Right lung (tissue), 10 donors: ENCODE measurements at places on chromosomes 4 and X. TPM values are rescaled to one million over a fixed set of nuclear protein-coding genes. Genes with fewer than 3 reads are reported as not detected.

Gene ABLIM2
- polyA plus RNA-seq, result 5.9 TPM

Gene SLITRK2
- polyA plus RNA-seq, result 5.7 TPM

Gene CTAG1B
- polyA plus RNA-seq, result not detected

Gene MAGEA9B
- polyA plus RNA-seq, result not detected

Gene ADH7
- 0.10 TPM for polyA plus RNA-seq

Gene MMRN1
- polyA plus RNA-seq, result 33.1 TPM

Gene PNMA6A
- polyA plus RNA-seq, result 3.2 TPM

Gene TXLNG
- 13.5 TPM for polyA plus RNA-seq
